Ovary (tissue), 10 donors: ENCODE measurements at places on chromosomes 16 and 17. TPM values are rescaled to one million over a fixed set of nuclear protein-coding genes. Genes with fewer than 3 reads are reported as not detected.

FNDC8 gene
- not detected for total RNA-seq

ZNF200 gene
- 7.7 TPM for total RNA-seq

SLC35G6 gene
- total RNA-seq: not detected

GRCh38 chr17:40191237-40192208 lies 14.3 kb downstream of the RAPGEFL1 start:
- H3K4me3 ChIP-seq: peak overlapping the region; percentile 65
- peak overlapping the region; percentile 46 for H3K27ac ChIP-seq
- peaks cover 5% of the 10 kb centered on the region for H3K4me1 ChIP-seq
- no peaks in the 10 kb centered on the region for H3K36me3 ChIP-seq
- DNase-seq: peak; percentile 81

- no peaks in the 10 kb centered on the region for H3K27me3 ChIP-seq
- H3K4me1 ChIP-seq: no peaks in the 10 kb centered on the region
- no peak overlapping the region for H3K27ac ChIP-seq
- DNase-seq: no peak
- H3K36me3 ChIP-seq: no peaks in the 10 kb centered on the region
- H3K4me3 ChIP-seq: no peak overlapping the region
Measured at GRCh38 chr16:9033125-9033830, 58.2 kb upstream of the HAPSTR1 start.

DNA sequence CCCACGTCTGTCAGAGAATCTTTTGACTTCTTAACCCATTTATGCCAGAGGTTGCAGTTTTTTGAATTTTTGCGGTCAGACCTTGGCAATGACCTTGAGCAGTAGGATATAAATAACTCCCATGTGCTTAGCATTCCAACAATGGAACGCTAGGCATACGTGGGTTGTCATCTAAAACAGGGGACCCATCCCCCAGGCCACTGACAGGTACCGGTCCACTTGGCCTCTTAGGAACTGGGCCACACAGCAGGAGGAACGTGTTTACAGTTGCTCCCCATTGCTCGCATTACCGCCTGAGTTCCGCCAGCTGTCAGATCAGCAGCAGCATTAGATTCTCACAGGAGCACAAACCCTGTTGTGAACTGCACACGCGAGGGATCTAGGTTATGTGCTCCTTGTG lies 76.8 kb upstream of the LGALS9 start:
- H3K27me3 ChIP-seq: no peaks in the 10 kb centered on the region
- H3K36me3 ChIP-seq: no peaks in the 10 kb centered on the region
- H3K27ac ChIP-seq: peak overlapping the region; percentile 17
- peaks cover 14% of the 10 kb centered on the region for H3K4me1 ChIP-seq
- no peak for DNase-seq

- DNase-seq: no peak
- no peak overlapping the region for H3K27ac ChIP-seq
- H3K27me3 ChIP-seq: no peaks in the 10 kb centered on the region
- no peaks in the 10 kb centered on the region for H3K4me1 ChIP-seq
- H3K4me3 ChIP-seq: no peak overlapping the region
- H3K36me3 ChIP-seq: no peaks in the 10 kb centered on the region
Measured at GRCh38 chr16:11994143-11995119, 17.9 kb downstream of the SNX29 start.

GRCh38 chr16:9123401-9123800 lies 32.0 kb downstream of the HAPSTR1 start:
- no peaks in the 10 kb centered on the region for H3K27me3 ChIP-seq
- H3K36me3 ChIP-seq: no peaks in the 10 kb centered on the region
- no peak overlapping the region for H3K4me3 ChIP-seq

DNA sequence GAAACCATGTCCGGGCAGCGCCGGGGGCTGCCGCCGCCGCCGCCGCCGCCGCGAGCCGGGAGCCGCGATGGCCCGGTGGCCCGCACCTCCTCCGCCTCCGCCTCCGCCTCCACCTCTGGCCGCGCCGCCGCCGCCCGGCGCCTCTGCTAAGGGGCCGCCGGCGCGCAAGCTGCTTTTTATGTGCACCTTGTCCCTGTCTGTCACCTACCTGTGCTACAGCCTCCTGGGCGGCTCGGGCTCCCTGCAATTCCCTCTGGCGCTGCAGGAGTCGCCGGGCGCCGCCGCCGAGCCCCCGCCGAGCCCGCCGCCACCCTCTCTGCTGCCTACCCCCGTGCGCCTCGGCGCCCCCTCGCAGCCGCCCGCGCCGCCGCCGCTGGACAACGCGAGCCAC lies 587 bp downstream of the HS3ST4 start:
- no peak overlapping the region for H3K27ac ChIP-seq
- no peak for DNase-seq
- no peak overlapping the region for H3K4me3 ChIP-seq
- H3K36me3 ChIP-seq: no peaks in the 10 kb centered on the region
- no peaks in the 10 kb centered on the region for H3K27me3 ChIP-seq

- H3K27me3 ChIP-seq: no peaks in the 10 kb centered on the region
- H3K27ac ChIP-seq: no peak overlapping the region
- H3K4me1 ChIP-seq: peaks cover 14% of the 10 kb centered on the region
- no peaks in the 10 kb centered on the region for H3K36me3 ChIP-seq
- DNase-seq: no peak
Measured at GRCh38 chr17:7476951-7477350, 2.5 kb downstream of the ZBTB4 start.

DNA sequence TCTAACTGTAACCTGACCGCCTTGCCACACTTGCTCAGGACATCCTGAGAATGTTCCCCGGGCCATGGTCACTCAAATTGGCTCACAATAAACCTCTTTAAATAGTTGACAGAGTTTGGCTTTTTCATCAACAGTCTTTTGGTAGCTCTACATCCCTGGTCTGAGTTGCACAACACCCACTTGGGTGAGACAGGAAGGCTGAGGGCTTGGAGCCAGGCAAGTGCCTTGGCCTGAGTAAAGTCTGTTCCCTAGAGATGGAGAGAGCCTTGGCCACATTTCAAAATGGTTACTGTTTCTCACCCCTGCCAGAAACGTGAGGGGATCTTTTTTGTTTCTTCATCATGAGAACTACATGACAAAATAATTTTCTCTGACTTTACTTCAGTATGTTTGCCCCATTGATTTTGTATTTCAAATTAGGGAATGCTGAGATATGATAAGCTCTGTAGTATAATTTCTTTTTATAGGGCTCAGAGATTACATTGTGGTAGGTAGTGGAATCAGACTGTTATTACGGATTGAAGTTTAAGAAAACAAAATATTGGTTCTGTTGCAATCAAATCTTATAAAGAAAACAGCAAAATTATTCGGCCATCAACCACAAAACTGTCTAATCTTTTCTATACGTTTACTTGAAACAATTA lies 53.9 kb upstream of the NETO2 start:
- H3K27me3 ChIP-seq: no peaks in the 10 kb centered on the region
- no peak overlapping the region for H3K27ac ChIP-seq
- H3K4me1 ChIP-seq: no peaks in the 10 kb centered on the region
- H3K4me3 ChIP-seq: no peak overlapping the region
- no peaks in the 10 kb centered on the region for H3K36me3 ChIP-seq

DNA sequence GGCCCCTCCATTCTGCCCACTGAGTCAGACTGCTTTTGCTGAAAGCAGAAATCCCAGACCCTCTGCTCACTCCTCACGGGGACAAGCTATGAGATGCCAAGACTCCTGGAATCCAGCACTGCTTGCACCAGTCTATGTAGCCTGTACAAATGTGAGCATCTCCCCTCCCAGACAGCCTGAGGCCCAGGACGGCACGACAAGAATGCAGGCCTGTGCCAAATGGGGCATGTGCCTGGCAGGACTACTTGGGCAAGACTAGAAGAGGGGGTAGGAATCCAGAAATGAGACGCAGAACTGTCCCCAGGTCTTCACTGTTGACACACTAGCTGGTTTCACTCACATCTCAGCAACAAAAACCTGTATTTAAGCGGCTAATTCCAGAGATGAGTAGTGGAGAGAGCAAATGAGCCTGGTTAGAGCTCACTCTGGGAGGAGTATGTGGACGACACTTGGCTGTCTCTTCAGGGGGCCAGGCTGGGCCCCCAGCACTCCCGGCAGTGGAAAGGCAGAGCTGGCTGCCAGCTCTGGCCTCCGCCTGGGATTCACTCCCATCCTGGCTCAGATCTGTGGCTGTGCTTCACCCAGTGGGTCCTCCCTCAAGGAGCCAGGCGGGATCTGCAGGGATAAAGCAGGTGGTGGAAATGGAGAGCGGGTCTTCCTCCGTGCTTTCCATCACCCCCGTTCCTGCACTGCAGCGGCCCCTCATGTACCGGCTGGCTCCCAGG lies 2.9 kb upstream of the MYO1C start:
- H3K4me1 ChIP-seq: peaks cover 2% of the 10 kb centered on the region
- H3K36me3 ChIP-seq: no peaks in the 10 kb centered on the region
- DNase-seq: no peak
- no peak overlapping the region for H3K4me3 ChIP-seq
- no peaks in the 10 kb centered on the region for H3K27me3 ChIP-seq
- no peak overlapping the region for H3K27ac ChIP-seq

DNA sequence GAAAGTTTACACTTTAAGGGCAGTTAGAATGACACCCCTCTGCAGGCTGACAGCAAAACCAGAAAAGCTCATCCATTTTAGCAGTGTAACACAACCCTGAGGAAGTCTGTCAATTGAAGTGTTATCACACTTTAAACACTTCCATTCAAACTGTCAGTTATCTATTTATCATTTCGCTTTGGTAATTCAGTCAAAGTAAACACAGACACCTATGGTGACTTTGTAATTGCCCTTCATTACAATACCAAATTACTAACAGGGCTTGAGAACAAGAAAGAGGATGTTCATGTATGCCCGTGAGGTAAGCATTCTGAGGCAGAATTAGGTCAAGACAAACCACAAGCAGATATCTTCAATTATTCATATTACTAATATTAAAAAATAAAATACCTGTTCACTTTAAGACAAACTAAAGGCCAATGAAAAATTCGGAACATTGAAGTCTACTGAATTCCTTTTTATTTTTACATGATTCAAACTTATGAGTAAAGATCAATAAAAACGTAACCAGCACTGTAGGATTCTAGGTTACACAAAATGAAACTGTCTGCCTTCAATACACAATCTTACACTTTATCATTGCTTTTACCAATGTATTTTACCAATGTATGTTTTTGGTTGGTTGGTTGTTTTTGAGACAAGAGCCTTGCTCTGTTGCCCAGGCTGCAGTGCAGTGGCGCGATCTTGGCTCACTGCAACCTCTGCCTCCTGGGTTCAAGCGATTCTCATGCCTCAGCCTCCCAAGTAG lies 57.1 kb downstream of the BRIP1 start:
- no peaks in the 10 kb centered on the region for H3K4me1 ChIP-seq
- no peak for DNase-seq
- H3K36me3 ChIP-seq: no peaks in the 10 kb centered on the region
- H3K27me3 ChIP-seq: no peaks in the 10 kb centered on the region
- no peak overlapping the region for H3K4me3 ChIP-seq

GRCh38 chr16:17403859-17404545 lies 66.8 kb downstream of the XYLT1 start:
- peaks cover 13% of the 10 kb centered on the region for H3K4me1 ChIP-seq
- H3K27ac ChIP-seq: no peak overlapping the region
- H3K4me3 ChIP-seq: no peak overlapping the region
- no peaks in the 10 kb centered on the region for H3K27me3 ChIP-seq
- DNase-seq: no peak

DNA sequence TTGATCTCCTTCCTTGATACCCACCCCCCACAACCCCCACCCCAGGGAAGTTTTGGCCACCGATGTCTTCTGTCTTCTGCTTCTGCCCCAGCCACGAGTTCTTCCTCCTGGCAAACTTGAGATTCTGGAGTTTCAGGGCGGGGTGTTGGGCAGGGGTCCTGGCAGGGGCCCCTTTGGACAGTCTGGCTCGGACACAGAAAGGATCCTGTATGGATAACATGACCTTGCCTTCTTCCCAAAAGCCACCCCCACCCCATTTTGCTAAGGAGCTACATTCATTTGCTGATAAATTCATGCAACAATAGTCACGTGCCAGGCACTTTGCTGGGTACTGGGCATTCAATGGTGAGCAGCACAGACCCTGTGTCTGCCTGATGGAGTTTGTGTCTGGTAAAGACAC lies 5.9 kb upstream of the COL1A1 start:
- no peaks in the 10 kb centered on the region for H3K36me3 ChIP-seq
- peak overlapping the region; percentile 95 for H3K27ac ChIP-seq
- H3K4me3 ChIP-seq: no peak overlapping the region
- H3K27me3 ChIP-seq: no peaks in the 10 kb centered on the region
- peak; percentile 46 for DNase-seq

DNA sequence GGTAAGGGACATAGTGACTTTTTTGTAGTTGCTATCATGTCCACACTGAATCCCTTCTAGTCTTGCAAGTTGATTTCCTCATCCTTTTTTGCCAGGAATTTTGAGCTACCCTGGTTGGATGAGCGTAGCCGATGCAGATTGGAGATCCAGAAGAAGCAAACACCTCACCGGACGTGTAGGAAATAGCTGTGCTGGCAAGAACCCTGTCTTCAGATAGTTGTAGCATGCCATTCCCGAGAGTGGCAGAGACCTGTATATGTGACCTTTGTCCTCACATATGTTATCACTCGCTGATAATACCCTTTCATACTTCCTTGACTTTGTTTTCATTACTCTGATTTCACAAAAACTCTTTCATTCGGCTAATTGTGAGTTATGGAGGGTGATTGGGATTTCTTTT lies 6.2 kb upstream of the CASC3 start:
- H3K4me3 ChIP-seq: no peak overlapping the region
- DNase-seq: no peak
- no peaks in the 10 kb centered on the region for H3K27me3 ChIP-seq
- H3K36me3 ChIP-seq: no peaks in the 10 kb centered on the region
- H3K4me1 ChIP-seq: no peaks in the 10 kb centered on the region
- H3K27ac ChIP-seq: no peak overlapping the region

DNA sequence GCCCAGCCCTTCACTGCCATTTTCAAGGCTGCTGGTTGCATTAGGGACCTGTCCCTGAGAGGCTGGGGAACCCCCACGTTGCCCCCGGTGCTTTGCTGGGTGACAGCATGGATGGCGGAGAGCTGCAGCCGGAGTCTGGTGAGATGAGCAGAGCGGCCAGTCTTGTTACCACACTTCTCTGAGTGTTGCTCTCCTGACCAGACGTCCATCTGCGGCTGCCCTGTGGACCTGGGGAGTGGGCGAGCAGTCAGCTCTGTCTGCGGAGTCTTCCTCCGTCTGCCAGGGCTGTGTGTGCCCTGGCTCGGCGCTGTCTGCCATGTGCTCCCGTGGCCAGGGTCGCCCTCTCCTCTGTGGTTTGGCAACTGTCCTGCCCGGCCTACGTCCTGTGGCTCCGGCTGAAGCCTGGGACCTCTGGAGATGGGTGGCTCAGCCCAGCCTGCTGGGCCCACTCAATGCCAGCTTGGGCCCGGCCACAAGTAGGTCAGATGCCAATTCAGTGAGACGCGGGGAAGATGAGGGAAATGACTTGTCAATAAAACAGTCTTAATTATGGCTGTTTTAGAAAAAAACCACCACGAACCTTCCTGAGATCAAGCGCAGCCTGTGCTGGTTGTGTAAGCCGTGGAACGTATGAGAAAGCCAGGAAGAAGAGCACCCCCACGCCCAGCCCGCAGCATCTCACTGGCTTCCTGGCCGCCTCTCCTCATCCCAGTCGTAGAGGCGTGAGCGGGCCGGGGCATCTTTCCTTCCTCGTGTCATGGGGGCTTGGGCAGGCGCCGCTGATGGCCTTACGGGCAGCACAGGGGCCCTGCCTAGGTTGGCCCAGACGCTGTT lies 7.9 kb downstream of the KCTD5 start:
- no peaks in the 10 kb centered on the region for H3K36me3 ChIP-seq
- H3K27me3 ChIP-seq: no peaks in the 10 kb centered on the region
- H3K4me1 ChIP-seq: peaks cover 18% of the 10 kb centered on the region
- no peak overlapping the region for H3K27ac ChIP-seq
- H3K4me3 ChIP-seq: no peak overlapping the region
